Mammary microvascular endothelial cell (primary cell): ENCODE measurements at places on chromosomes 11 and 22. TPM values are rescaled to one million over a fixed set of nuclear protein-coding genes. Genes with fewer than 3 reads are reported as not detected.

The P2RY2 gene
- 15.2 and 16.5 TPM in 2 replicates for total RNA-seq

The YAP1 gene
- total RNA-seq, result 7.5 and 10.3 TPM in 2 replicates

The MS4A6E gene
- total RNA-seq, result not detected in 2 replicates

The RBMXL2 gene
- total RNA-seq, result not detected in 2 replicates

The NOX4 gene
- total RNA-seq, result 18.7 and 31.4 TPM in 2 replicates

The ANO1 gene
- 0.40 and 0.54 TPM in 2 replicates for total RNA-seq

The PLAAT5 gene
- total RNA-seq, result not detected in 2 replicates
